NCI-H1092 treated with DMSO at 0.1 percent for 48 hours (cell line): ENCODE measurements at places on chromosomes 7 and 10.

- peak; percentile 36 for DNase-seq
Observed at GRCh38 chr7:77199013-77199966, at the start of gene FGL2. Gene FGL2 (minus strand): TSS chr7:77199819. CDS start chr7:77199793, 26 bp downstream.

- DNase-seq: no peak
Observed at GRCh38 chr7:78017591-78018100, 219.1 kb downstream of the PHTF2 start.

- DNase-seq: no peak
Observed at GRCh38 chr7:18174996-18175395, 147.3 kb upstream of the PRPS1L1 start.

DNA sequence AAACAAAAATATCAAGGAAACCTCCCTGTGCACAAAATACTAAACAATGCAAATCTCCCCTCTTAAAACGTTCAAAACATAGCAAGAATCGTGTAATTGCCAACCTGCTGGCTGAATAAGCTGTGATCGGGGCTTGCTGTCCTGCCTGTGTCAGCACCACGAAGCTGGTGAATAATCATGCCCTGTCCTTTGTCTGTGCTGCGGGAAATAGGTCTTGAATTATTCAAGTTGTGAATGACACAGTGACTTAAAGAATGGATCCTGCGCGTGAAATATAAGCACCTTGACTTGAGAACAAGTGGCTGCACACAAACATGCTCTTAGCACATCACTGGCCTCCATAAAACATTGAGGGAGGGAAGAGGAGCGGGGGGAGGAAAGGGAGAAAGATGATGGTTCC lies 130.2 kb downstream of the OAT start:
- no peak for DNase-seq

GRCh38 chr10:128064970-128065580 lies 61.1 kb downstream of the MKI67 start:
- DNase-seq: no peak

DNA sequence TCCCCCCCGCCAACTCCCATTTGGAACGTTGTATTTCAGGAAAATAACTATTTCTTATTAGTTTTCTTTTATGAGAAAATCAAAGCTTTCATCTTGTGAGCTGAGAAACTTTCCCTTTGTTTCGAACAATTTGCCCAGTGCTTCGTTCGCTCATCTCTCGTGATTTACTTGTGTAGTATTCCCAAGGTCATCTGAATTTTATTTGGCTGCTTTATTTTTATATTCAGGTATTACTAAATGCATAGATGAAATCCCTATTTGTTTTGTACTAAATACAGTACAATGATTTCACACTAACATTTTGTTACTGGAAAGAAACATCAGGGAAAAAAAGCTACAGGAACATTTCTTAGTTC lies 12.0 kb upstream of the EBLN1 start:
- DNase-seq: peak; percentile 36

DNA sequence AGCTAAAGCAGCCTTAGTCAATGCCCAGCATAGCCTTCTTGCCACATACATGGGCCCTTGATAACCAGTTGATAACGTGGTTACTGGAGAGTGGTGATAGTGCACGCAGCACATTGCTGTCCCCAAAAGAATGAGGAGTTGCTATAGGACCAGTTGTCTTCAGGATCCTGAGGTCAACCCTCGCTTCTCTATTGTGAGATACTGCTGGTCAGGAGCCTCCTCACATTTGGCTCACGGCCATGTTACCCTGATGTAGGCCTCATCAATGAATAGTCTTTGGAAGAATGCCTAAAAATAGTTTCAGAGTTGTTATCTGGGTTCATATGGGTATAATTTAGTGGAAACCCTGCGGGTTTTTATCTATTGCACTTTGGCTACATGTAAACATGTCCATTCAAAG lies 230.7 kb downstream of the VTI1A start:
- peak; percentile 5 for DNase-seq

- DNase-seq: no peak
Observed at GRCh38 chr10:99234791-99235657, 628 bp downstream of the HPSE2 start.

GRCh38 chr10:74675484-74675883 lies 150.9 kb upstream of the KAT6B start:
- no peak for DNase-seq

DNA sequence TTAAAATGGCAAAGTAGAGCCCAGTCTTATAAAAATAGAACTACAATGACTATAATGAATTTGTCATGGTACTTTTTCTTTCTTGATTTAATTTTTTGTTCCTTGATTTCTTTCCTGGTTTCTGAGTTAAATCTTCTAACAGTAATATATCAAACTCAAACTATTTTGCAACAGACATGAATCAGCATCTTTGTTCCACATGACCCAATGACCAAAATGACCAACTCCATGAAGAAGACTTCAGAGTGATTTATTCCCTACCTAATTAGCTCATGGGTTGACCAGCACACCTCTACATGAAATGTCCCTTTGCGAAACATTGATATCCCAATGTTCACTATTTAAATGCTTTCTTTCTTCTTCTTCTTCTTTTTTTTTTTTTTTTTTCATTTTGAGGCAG lies 30.9 kb downstream of the NMT2 start:
- DNase-seq: no peak

GRCh38 chr7:19110776-19111175 lies 6.7 kb downstream of the TWIST1 start:
- DNase-seq: no peak

DNA sequence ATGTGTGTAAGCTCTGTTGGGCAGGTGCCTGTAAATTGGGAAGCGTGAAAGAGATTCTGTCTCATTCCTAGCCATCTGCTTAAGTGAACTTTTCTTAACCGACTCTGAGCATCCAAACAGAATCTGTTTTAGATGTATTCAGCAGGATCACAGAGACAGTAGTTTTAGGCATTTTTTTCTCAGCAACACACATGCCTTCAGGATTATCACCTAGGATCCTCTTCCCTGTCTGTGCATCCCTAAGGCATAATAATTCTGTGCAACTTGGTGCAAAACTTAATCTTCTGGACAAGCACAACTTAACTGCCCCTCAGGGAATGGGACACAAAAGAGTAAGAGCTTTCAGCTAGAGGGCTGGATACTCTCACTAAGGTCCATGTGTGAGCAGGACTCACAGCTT lies 284.8 kb downstream of the C7orf25 start:
- DNase-seq: no peak

GRCh38 chr7:133052401-133052756 lies 29.5 kb downstream of the CHCHD3 start:
- DNase-seq: no peak

- peak; percentile 81 for DNase-seq
Observed at GRCh38 chr7:33459340-33459751, 330.0 kb downstream of the BBS9 start.

DNA sequence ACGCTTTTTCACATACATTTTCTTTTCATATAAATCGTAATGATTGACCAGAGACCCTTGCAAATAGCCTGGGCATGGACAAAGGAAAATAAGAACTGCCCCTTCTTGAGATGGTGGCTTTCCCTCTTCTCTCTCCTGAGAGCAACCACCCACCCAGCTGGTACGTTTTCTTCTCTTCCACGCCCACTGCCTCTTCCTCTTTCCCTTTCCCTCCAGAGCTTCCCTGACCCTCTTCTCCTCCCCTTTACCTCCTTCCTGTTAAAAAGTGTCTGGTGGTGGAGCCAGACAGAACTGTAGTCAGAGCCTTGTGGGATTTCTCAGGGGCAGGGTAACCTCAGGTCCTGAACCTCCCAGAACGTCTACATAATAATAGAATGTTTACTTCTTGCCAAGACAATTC lies 23.2 kb downstream of the GPR141 start:
- no peak for DNase-seq

DNA sequence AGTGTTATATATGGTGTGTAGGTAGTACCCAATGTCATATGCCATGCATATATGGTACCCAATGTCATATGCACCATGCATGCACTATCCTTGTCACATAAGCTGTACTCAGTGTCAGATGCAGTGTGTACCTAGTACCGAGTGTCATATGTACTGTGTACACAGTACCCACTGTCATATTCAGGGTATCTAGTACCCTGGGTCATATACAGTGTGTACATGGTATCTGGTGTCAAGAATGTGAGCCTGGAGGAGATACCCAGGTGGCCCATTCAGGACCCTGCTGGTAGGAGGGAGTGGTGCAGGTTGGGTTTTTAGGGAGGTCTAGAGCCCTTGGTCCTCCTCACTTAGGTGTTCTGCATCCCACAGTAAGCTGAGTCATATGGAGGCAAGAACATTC lies 1.8 kb downstream of the ZMYND11 start:
- no peak for DNase-seq

GRCh38 chr10:9635691-9636090 lies 1382.0 kb upstream of the CELF2 start:
- no peak for DNase-seq

- no peak for DNase-seq
Observed at GRCh38 chr7:92881091-92881485, 44.7 kb upstream of the CDK6 start.

- no peak for DNase-seq
Observed at GRCh38 chr7:158549176-158549615, 38.4 kb downstream of the PTPRN2 start.

DNA sequence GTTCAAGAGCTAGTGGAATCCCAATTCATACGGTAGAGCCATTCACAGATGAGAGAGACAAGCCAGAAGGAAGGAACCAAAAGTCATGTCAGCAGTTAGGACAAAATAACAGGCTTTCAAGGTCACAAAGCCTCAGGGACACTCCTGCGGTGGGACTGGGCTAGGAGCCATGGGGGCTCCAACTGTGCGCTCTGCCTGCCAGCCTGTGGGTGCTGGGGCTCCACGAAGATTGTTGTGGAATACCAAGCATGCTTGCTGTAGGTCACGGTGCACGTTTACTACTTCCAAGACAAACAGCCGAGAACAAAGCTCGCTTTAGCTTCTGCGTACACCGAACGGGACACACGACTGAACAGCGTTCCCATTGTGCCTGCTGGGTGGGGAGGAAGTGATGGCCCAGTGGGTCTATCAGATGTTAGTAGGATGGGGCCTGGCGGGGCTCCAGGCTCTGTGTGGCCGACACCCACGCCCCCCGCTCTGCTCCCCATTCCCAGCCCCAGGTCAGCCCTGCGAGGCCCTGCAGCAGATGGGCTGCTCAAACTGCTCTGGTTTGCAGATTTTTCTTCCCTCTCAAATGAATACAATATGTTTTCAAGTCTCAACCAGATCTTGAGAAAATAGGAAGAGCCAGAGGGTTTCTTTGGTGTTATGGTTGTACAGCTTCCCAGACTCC lies 158.9 kb downstream of the EGFR start:
- DNase-seq: no peak
